ENCODE measurements at places on chromosomes 2 and 18.
A peak's percentile ranks its signal among the peaks of the same experiment; 100 is the strongest.

DNA sequence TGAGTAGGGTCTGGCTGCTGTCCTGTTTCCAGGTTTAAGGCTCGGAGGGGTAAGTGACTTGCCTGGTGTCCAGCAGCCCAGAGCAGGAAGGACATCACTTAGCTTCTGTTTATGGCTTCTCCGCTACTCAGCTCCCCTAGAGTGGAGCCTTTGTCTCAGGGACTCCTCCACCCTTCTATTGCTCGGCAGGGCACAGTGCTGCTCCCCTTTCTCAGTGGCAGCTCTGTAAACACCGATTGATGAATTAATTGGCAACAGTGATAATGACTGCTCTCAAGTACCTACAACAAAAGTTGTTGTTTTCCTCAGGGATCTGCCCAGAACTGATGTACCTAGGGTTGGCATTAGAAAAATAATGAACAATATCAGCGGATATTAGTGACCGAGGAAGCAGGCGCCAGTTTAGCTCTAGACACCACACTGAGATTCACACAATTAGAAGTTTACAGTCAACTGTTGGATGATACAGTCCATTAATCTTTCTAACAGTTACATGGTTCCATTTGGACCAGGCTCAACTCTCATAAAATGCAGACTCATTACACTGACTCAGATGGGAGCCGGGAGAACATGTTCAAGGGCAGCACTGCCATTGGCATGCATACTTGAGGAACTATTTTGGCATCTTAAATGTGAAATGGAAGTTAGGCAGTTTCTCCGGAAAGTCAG lies 265.7 kb downstream of the MTX2 start:
- no peak for DNase-seq

GRCh38 chr2:113886479-113887008 lies 3.3 kb upstream of the ACTR3 start:
- DNase-seq: peak; percentile 73

DNA sequence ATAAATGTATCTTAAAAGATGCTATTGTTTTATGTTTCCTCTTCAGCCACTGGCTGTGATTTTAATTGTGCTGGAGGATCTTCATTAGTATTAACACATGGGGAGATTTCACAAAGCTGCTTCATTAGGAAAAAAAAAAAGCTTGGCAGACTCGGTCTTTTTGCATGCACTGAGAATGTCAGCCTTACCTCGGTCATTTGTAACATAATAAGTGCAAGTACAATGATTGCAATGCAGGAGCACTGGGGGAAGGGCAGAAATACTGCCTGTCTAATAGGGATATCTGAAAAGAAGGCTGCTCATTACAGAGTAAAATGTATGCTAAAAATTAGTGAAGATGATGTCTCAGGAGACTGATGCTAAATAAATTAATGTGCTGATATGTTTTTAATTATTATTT lies 1.3 kb upstream of the BAZ2B start:
- no peak for DNase-seq

DNA sequence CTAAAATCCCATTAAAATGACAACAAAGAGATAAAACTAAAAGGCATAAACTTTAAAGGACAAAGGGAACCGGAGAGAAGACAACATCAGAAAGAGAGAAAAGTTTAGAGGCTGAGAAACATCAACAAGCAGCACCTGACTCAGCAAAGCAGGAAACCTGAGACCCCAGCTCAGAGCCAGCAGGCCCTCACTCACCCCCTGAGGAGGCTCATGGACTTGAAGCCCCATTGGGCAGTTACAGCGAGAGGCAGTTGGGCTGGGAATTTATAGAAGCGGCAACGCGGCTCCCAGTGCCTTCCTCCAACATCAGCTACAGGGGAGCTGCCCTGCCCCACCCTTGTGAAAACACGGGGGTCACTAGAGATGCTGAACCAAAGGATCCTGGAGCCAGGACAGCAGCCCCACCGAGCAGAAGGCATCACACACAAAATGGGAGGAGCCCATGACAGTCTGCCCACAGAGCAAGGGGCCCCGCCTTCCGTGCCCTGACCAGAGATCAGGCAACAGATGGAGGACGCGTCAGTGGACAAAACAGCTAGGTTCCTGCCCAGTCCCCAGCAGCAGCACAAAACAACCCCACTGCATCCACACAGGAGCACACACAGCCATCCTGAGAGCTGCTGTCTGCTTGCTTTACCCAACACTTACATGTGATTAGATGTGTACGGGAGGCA lies 52.7 kb downstream of the CMPK2 start:
- no peak for DNase-seq

DNA sequence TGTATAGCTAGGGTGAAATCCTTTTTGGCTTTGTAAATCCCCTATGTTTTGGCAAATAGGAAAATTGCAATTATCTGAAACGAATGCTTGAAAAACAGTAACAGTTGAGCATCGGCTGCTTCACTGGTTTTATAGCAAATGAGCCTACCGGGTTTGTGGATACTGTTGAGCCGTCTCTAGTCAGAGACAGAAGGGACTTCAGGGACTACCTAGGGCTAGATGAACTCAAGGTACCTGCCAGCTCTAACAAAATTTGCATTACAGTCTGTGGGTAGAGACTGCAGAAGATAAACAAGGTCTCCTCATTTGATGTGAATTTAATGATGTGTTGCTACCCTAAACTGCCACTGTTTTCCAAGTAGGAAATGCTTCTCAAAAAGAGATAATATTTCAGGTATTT lies 101.1 kb downstream of the EML6 start:
- no peak for DNase-seq

GRCh38 chr2:11406267-11406957 lies 59.5 kb downstream of the E2F6 start:
- no peak for DNase-seq

- no peak for DNase-seq
Measured at GRCh38 chr2:121489284-121489683, 41.4 kb upstream of the RNU4ATAC start.

DNA sequence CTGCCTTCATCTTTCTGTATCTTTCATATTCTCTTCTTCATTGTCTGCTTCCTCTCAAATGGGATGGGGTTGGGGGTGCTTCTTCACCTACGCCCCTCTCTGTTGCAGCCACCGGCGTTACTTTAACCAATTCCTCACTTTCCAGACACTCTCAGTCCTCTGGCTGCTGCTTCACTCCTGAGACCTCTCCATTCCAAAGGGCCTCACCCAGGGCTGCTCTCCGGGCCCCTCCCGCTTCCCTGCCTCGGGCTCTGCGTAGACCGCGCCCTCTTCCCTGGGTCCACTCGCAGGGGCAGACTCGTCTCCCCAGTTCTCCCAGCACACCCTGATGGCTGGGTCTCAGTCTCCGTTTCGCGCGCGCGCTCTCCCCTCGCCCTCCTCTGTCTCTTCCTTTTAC lies 926 bp downstream of the SERPINB8 start:
- no peak for DNase-seq

GRCh38 chr2:6545336-6545735 lies 320.4 kb downstream of the CMPK2 start:
- DNase-seq: no peak

- DNase-seq: no peak
Measured at GRCh38 chr2:43872151-43872550, 33.4 kb downstream of the ABCG8 start.

DNA sequence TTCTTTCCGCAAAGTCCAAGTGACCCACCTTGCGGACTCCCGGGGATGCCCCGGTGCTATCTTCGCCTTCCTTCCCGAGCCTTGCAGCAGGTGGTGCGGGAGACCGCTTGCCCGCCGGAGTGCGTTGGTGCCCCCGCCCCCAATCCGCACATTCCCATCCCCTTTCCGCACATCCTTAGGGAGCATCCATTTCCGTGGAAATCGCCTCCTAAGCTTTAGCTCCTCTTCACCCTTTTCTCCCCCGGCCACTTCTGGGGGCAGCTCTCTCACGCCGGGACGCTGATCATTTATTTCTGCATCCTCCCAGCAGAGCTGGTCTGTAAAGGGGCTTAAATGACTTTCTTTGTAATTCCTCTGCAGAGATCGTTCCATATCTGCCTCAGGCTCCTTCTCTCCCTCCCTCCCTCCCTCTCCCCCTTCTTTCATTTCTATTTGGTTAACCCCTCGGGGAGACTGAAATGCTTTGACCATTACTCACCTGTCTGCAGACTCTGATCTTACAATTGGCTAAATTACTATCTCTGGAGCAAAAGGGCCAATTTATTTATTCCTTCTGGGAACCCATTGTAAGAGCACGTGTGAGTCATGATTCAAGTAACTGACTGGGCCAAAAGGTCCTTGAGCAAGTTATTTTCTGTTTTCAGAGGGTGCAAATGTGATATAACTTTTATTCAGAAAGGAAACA lies 1.3 kb upstream of the LYPD1 start:
- DNase-seq: no peak

GRCh38 chr2:32484937-32485336 lies 128.1 kb downstream of the BIRC6 start:
- DNase-seq: no peak

- DNase-seq: no peak
Measured at GRCh38 chr2:128198656-128199055, 107.7 kb downstream of the UGGT1 start.

DNA sequence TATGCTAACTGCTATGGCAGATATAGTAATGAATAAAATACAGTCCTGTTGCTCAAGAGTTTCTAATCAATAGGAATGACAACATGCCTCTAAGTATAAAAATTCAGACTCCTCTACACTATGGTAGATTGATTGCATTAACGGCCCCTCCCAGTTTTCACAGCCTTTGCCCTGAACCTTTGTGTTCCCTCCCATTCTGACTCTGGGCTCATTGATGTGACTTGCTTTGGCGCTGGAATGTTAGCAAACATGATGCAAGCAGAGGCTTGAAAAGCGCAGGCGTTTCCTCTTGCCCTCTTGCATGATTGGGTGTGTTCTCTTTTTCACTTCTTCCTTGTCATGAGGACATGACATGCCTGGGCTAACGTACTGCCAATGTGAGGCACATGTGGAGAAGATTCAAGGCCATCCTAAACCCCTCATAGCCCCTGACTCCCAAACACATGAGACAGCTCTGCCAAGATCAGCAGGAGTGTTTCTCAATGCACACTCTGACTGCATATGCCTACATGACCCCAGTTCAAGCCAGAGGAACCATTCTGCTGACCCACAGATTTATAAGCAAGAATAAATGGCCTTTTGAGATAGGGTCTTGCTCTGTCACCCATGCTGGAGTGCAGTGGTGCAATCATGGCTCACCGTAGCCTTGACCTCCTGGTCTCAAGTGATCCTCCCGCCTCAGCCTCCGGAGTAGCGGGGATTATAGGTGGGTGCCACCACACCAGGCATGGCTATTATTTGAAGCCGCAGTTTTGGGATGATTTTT lies 49.7 kb upstream of the CD28 start:
- DNase-seq: no peak

- DNase-seq: no peak
Measured at GRCh38 chr2:1744151-1744445, 217 bp downstream of the PXDN start.

DNA sequence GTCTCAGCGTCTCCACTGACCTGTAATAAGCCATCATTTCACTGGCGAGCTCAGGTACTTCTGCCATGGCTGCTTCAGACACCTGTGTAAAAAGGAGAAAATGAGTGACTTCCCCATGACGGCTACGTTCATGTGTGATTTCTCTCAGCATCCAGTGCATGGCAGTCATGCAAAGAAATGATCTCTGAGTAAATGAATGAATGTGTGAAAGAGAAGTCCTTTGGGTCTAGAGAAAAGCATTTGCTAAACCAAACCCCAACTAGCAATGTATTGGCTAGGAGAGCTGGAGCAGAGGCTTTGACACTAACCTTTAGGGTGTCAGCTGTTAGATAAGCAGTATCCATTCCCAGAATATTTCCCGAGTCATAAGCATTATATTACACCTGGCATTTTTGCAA lies 417 bp downstream of the IL1B start:
- no peak for DNase-seq

Data from GM19239 (cell line).